Stimulated activated CD8-positive, alpha-beta memory T cell treated with anti-CD3 and anti-CD28 coated beads, Interleukin-2, amount 100 ng/mL, for 1 hour (primary cell): ENCODE measurements at places on chromosomes 4 and X.

GRCh38 chr4:88999392-88999930 is 57.5 kb downstream of the FAM13A start:
- no peak for DNase-seq

- DNase-seq = no peak
Measured at GRCh38 chr4:128831531-128832242, 22.2 kb downstream of the JADE1 start.

DNA sequence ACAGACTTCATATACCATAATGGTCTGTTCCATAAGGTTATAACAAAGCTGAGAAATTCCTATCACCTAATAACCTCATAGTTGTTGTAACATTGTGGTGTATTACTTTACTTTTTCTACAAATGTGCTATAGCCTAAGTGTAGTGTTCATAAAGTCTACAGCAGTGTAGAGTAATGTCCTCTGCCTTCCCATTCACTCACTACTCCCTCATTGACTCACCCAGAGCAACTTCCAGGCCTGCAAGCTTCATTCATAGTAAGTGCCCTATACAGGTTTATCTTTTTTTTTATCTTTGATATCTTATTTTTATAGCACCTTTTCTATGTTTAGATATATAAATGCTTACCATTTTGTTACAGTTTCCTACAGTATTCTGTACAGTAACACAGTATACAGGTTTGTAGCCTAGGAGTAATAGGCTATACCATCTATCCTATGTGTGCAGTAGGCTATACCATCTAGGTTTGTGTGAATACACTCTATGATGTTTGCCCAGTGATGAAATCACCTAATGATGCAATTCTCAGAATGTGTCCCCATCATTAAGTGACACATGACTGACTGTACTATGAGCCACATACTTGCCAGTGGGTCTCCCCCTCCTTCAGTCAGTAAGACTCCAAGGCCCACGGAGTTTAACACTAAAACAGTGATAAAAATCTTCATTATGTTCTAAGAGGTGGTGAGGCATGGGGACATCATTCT is 299.9 kb downstream of the UNC5C start:
- no peak for DNase-seq

- no peak for DNase-seq
Measured at GRCh38 chr4:55979562-55979961, 30.8 kb downstream of the CEP135 start.

DNA sequence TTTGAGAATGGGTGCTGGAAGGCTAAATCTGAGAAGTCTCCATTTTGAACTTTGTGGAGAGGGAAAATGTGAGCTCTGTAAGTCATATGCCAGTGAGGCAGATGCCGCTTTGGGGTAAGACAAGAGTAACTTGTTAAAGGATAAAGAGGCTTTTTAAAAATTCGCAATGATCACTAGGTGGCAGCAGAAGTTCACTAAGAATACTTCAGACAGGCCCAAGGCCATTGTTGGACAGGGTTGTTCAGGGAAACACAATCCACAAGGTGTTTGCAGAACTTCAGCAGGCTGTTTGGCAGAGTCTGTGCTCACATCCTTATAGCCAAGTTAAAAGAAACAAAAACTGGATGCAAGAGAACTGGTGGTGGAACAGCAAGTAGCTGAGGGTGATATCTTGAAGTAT is 13.7 kb upstream of the PIGA start:
- DNase-seq = no peak
